T-helper 2 cell treated with Interferon-gamma antibody and Interleukin-4, amounts not matched to agents 5 μg/mL and 100 μg/mL, for 36 hours (primary cell): ENCODE measurements at places on chromosomes 7 and 10.

GRCh38 chr10:111303887-111304286 lies 227.1 kb downstream of the ADRA2A start:
- no peak for DNase-seq

DNA sequence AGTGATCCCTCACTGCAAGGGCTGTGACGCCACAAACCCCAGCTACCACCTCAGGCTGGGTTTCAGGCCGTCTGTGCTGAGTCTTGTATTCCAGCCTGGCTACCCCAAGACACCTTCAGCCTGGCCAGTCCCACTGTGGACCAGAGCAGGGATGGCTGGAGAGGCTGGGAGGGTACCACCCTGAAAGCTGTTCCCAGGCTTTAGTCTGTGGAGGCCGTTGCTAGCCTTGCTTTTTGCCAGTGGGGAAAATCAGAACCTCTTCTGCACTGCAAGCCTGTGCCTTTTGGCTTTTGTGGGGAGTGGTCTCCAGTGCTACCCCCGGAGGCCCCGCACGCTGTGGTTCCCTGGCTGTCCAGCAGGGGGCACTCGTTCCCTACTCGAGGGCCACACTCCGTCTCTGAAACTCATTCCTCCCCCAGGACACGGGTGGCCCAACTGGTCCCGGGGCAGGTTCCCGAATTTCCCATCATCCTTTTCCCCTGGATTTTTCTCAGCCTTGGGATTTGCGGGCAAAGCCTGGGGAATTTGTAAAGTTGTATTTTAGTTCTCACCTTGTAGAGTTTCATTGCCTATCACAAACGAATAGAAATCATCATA lies 128.4 kb upstream of the BTBD16 start:
- DNase-seq = peak; percentile 4

DNA sequence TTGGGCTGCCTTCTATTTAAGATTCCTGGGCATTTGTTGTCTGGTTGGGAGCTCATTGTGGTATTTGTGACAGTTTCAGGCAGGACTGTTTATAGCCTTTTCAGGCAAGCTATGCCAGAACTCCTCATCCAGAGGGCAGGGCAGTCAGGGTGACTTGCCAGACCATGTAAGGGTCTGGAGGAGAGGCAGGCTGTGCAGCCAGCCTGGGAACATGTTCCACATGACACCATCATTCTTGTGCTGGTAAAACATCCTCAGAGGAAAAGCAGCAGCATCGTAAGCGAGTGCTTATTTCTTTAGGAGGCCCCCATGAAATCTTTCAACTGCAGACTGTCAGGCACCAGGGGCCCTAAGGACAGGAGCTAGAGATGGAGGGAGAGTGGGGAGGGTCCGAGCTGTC lies 44.0 kb upstream of the SORBS1 start:
- DNase-seq = no peak

DNA sequence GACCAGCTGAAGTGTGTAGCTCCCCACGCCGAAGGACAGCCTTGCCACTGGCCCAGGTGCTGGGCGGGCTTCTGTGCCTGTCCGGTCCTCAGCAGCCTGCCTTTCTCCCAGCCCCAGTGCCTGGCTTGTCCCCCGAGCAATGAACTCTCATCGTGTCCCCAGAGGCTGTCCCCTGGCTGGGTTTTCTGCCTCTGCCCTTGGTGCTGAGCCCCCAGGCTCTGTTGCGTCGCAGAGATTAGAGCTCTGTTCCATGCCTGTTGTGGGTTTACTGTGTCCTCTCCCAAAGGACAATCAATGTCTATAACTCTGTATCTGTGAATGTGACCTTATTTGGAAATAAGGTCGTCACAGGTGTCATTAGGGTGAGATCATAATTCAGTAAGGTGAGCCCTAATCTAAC lies 226.1 kb upstream of the SHH start:
- DNase-seq = no peak

- no peak for DNase-seq
Observed at GRCh38 chr10:5274795-5275194, 78.2 kb downstream of the AKR1C4 start.
